Sigmoid colon (tissue), 7 donors: ENCODE measurements at places on chromosomes 12 and 14. TPM values are rescaled to one million over a fixed set of nuclear protein-coding genes. Genes with fewer than 3 reads are reported as not detected.

GRCh38 chr12:104419717-104420116 is 37.0 kb upstream of the CHST11 start:
- DNase-seq, result no peak

DNA sequence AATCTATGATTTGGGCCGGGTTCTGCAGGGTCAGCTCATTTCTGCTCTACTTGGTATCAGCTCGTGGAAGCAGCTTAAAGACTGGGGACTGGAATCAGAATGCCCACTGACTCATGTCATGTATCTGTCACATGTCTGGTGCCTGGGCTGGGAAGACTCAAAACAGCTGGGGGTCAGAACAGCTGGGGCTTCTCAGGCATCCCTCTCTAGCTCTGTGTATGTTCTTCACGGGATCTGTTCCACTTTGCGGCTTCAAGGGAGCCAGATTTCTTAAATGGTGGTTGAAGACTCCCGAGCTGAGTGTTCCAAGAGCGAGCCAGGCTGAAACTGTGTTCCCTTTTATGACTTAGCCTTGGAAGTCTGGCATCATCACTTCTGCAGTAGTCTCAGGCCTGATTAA is 11.9 kb downstream of the AEBP2 start:
- DNase-seq, result no peak

GRCh38 chr12:98635657-98636323 is 8.8 kb downstream of the IKBIP start:
- no peak for DNase-seq

- no peak for DNase-seq
Measured at GRCh38 chr12:121949648-121950397, 31.4 kb downstream of the CFAP251 start.

DNA sequence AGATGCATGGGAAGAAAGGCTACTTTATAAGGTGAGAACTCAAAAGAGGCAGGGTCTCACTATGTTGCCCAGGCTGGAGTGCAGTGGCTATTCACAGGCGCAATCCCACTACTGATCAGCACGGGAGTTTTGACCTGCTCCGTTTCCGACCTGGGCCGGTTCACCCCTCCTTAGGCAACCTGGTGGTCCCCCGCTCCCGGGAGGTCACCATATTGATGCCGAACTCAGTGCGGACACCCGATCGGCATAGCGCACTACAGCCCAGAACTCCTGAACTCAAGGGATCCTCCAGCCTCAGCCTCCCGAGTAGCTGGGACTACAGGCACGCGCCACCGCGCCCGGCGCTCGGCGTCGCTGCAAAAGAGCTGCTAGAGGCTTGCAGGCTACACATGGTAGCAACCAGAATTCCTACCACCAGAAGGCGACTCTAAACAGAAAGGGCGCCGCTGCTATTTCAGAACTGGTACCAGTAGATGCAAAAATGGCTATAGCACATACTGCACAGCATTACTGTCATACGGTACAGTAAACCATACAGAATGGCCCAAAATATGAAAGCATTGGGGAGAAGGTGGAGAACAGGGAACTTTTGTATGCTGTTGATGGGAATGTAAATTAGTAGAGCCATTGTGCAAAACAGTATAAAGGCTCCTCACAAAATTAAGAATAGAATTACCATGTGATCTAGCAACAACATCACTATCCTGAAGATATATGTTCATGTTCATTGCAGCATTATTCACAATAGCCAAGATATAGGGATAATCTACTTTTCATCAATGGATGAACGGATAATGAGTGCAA is 1.2 kb upstream of the NEMF start:
- peak; percentile 83 for DNase-seq

DNA sequence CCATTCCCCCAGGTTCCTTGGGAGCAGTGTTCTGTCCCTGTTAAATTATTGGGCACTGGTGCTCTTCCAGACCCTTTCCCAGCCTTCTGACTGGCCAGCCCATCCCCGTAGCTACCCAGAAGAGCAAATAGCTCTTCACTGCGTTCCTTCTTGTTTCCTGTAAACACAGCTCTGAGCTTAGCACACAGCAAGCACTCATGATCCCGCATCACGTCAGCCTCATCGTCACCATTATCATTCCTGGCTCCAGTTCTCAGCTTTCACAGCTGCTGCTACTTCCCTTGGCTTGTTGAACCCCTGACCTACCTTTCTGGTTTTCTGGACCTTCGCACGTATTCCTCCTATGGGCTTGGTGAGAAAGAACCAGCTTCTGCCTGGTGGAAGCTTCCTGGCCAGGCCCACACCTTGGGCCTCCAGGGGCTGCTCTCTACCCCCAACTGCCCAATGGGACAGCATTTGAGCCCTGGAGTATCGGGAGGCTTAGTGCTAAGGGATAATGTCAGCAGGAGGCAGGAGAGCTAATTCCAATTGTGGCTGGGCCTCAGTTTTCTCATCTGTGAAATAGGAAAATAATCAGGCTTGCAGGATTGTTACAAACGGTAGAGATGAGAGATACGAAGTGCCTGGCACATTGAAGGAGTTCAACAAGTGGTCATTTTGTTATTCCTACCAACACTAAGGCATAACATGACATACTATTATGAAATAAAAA is 22.6 kb upstream of the PAPOLA start:
- DNase-seq, result no peak

The MYF6 gene
- total RNA-seq, result not detected

The TAS2R14 gene
- total RNA-seq, result 6.9 TPM

DNA sequence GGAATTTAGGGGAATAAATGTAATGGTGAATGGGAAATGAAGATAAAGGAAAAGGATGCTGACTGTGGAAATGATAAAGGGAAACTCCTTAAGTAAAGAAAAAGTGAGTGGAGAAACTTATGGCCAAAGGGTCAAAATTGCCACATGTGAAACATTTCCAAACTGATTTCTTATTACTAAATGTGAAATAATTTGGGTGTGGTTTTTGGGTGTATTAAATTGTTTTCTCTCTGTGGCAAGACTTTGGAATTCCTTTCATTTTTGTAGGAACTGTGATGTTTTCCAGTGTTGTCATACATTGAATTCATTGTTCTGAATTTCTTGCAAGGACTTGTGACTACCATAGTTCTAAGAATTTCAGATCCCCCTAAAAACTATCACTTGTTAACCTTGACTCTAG is 1891.5 kb upstream of the SEL1L start:
- DNase-seq, result no peak

DNA sequence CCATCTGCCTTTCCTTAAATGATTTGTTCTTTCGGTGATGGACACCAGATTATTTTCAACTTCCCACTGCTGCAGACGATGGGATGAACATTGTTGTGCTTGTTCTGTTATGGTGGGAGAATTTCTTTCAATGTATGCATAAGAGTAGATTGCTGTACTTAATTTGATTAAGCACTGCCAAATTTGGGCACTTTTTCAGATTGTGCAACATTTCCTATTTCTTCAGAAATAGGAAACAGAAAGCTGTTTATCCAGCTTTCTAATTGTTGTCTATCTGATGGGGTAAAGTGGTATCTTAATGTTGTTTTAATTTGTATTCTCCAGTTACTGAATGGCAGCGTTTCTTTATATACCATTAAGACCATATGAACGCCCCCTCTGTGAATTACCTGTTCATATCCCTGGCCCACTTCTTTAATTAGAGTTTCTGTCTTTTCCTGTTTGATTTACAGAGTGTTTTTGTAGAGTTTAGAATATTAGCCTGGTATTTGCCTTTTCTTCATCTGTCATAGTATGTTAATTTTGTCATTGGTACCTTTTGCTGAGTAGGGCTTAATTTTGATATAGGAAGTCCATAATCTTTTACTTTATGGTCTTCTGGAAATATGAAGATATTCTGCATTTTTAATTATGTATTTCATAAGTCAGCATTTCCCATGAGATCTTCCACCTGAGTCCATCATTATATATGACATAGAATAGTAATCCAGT is 59.6 kb downstream of the DIP2B start:
- no peak for DNase-seq

DNA sequence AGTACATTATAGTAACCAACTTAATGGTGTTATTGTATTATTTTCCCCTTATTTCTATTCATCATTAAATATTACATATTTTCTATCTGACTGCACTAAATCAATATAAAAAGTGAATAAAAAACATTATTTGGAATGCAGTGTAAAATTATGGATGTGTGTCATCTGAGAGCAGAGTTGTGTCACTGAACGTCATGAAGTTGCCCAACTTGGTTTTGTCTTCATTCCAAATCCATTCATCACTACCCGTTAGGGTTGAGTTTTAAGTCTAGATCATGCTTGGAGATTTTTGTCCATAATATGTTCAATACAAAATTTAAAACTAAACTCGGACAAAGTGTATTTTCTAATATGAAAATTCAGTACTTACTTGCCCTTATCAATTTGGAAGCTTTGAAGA is 16.1 kb downstream of the KLRF1 start:
- no peak for DNase-seq

The FOXA1 gene
- not detected for total RNA-seq

GRCh38 chr12:93178154-93178878 is 199.4 kb upstream of the NUDT4 start:
- no peak for DNase-seq

The HEATR5A gene
- total RNA-seq, result 27.6 TPM

- DNase-seq, result peak; percentile 61
Measured at GRCh38 chr12:51889216-51890132, 1.6 kb downstream of the ANKRD33 start.

DNA sequence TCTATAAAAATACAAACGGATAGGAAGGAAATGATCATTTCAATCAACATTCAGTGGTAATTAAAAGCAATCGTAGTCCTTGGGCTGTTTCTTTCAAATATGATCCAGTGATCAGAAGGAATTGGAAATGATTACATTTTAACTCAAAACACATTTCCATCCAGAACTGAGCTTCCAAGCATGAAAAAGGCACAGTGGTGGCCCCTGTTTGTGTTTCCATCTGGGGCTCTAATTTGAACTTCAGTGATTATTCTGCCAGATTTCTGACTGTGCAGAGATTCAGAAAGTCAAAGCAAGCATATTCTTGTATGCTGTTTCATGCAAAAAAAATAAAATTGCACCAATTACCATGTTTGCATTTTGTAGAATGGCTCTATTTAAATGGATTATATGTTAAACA is 157.0 kb upstream of the LMNTD1 start:
- DNase-seq, result no peak

DNA sequence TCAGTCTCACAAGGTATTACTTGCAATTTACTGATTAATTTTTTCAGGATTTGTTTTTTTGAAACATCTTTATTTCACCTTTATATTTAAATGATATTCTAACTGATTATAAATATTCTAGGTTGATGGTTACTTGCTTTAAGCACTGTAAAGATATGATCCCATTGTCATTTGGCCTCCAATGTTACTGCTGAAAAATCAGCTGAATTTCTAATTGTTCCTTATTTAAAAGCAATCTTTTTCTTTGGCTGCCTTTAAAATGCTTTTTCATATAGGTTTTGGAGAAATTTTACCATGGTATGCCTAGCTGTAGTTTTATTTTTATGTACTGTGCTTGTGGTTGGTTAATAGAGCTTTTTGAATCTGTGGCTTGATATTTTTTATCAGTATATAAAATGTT is 275.6 kb upstream of the PPFIA2 start:
- no peak for DNase-seq

The NOPCHAP1 gene
- 5.6 TPM for total RNA-seq

DNA sequence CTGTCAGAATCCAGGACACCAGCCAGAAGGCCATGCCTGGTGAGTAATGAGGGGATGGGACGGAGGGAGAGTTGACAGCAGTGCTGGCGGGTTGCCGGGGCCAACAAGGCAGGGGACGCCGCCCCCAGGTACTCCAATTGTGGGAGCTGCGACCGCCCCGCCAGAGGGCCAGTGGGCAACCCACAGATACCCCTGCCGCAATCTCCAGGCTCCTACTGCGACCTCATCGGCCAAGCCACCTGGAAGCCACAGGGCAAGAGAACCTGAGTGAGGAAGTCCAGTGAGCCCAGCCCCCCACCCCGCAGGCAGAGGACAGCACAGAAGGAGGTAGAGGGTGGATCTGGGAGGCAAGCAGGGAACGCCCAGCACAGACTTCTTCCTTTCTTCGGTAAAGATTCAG is 103.0 kb downstream of the RIMBP2 start:
- DNase-seq, result peak; percentile 40

The DEPDC4 gene
- not detected for total RNA-seq

- DNase-seq, result no peak
Measured at GRCh38 chr12:115437061-115437567, 753.1 kb upstream of the TBX3 start.

- no peak for DNase-seq
Measured at GRCh38 chr14:52240623-52241022, 26.9 kb upstream of the PTGDR start.

GRCh38 chr12:110349514-110350151 is 53.9 kb downstream of the ANAPC7 start:
- DNase-seq, result no peak

GRCh38 chr12:67651132-67651695 is 2.7 kb downstream of the DYRK2 start:
- no peak for DNase-seq

The A2M gene
- 234 TPM for total RNA-seq

DNA sequence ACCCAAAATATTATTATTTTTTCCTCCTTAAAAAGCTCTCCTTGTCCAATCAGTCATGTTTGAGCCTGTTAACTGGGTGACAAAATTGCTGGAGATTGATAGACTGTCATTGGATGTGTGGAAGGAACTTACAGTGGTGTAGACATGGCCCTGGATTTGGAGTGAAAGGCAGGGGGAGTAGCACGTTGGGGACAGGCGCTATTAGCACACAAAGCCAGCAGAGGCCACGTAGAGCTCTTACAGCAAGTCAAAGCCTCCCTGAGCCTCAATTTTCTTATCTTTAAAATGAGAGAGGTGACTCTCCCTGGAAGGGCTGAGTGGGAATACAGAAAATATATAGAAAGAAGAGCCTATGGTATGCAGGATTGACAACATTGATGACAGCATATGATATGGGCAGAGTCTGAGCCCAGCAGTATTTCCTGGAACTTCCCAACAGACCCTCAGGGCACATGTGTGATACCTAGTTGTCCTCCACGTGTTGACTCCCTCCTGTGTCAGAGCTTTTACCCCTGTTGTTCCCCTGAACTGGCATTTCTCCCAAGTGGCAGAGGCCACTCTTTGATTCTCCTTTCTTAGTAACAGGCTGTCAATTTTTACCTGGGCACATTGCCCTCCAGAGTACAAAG is 504.9 kb downstream of the VRK1 start:
- no peak for DNase-seq

The MAP1LC3B2 gene
- not detected for total RNA-seq

- DNase-seq, result no peak
Measured at GRCh38 chr14:22489244-22489545, 99.8 kb downstream of the DAD1 start.
